Naive thymus-derived CD8-positive, alpha-beta T cell (primary cell): ENCODE measurements at places on chromosomes 2 and 18. TPM values are rescaled to one million over a fixed set of nuclear protein-coding genes. Genes with fewer than 3 reads are reported as not detected.

FABP1 gene
- polyA plus RNA-seq, result not detected

IL1R1 gene
- polyA plus RNA-seq, result not detected

TANC1 gene
- polyA plus RNA-seq, result not detected

ERICH2 gene
- polyA plus RNA-seq, result not detected

SOX11 gene
- not detected for polyA plus RNA-seq
